ENCODE measurements at places on chromosomes 2 and 18. TPM values are rescaled to one million over a fixed set of nuclear protein-coding genes. Genes with fewer than 3 reads are reported as not detected.

Gene SPDYA
- total RNA-seq = 2.8 TPM

Gene AQP12B
- total RNA-seq = not detected

Gene COLEC12
- not detected for total RNA-seq

Gene FBXO36
- total RNA-seq = 1.5 TPM

Gene CYP27C1
- not detected for total RNA-seq

Gene ABCA12
- total RNA-seq = not detected

Gene COLEC11
- not detected for total RNA-seq

Gene DNAJC27
- total RNA-seq = 15.6 TPM

Gene ANKRD30BL
- total RNA-seq = not detected

Measured in B cell (primary cell).